Glutamatergic neuron (in vitro differentiated cells): ENCODE measurements at places on chromosomes 6 and 20. TPM values are rescaled to one million over a fixed set of nuclear protein-coding genes. Genes with fewer than 3 reads are reported as not detected.

DNA sequence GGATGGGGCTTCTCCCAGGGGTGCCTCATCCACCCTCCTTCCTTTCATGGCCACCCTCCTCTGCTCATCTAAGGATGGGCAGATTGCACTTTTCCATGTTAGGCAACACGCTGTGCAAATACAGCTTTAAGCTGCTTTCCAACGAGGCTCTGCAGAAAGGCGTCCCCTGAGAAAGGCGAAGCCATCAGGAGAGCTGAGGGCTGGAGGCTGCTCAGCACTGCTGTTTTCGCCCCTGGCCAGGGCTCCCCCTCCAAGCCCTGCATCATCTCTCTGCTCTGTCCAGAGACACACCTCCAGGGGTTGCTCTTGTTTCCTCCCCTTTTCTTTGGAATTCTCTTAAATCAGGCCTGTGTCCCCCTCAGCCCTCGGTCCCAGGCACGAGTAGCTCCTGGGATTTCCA lies 526.1 kb downstream of the CDH26 start:
- DNase-seq: no peak

DNA sequence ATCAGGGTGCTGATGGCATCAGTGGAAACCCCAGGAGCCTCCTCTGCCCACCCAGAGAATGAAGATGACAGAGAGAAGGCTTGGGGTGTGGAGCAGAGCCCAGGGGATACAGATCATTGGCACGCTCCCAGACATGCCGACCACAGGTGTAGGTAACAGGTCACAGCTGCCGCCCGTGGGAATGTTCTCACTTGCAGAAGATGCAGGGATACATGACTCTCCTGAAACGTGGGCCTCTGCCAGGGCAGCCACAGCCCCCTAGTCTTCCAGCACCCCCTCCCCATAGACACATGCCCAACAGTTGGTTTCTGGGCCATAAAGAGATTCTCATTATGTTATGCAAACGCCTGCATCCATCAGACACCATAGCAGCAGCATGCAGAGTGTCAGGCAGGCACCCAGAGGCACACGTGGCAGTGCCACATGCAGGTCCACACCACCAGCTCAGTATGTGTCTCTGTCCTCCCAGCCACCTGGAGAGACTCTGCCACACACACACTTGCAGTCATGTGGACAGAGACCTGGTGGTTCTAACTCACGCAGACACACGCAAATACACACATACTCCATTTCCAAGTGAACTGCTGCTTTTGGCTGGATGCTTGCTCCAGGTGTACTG lies 45.5 kb downstream of the LRFN2 start:
- DNase-seq: no peak

- DNase-seq: no peak
Observed at GRCh38 chr6:118808793-118809638, 84.9 kb upstream of the ASF1A start.

The CLPSL2 gene
- total RNA-seq: not detected

The LIN28B gene
- 105 TPM for total RNA-seq

DNA sequence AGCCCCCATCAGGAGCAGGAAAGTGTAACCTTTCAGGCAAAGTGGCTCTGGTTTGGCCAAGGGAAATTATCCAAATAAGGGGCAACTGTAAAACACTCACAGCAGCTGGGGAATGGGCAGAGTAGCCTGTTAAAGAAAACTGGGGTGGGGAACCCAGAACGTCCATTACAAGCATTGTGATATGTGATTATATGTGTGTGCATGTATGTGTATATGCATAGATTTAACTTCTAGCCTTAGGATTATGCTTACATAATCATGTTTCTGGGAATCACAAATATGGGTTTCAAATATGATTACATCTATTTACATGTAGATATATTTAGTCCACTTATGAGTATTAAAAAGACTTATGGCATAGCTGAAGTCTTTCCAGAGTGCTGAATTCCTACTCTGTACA lies 278.1 kb upstream of the JAG1 start:
- no peak for DNase-seq

DNA sequence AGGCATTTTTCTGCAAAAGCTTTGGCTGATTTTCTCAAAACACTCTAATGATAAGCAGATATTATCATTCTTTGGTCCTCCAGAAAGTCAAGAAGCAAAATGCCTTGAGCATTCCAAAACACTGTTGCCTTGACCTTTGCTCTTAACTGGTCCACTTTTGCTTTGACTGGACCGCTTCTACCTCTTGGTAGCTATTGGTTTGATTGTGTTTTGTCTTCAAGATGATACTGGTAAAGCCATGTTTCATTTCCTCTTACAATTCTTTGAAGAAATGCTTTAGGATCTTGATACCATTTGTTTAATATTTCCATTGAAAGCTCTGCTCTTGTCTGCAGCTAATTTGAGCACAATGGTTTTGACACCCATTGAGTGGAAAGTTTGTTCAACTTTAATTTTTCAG lies 35.6 kb upstream of the SDHAF4 start:
- no peak for DNase-seq

- peak; percentile 69 for DNase-seq
Observed at GRCh38 chr20:2840967-2841531, 504 bp downstream of the VPS16 start.

DNA sequence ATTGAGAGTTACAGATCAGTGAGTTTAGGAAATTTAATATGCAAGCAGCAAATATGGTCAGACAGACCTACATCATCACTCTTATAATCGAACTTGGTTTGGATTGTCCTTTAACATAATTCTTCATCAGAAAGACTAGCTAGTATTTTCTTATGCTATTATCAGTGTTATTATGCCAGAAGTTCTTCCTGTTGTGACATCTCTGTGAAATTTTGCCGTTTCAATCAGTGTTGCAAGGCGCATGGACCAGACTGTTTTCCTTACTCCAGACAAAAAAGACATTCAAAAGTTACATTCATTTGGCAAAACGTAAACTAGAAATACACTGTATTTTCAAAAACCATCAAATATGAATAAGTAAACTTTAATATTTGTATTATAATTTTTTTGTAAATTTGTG lies 5.7 kb upstream of the TENT5A start:
- DNase-seq: no peak

The PLCB4 gene
- 28.9 TPM for total RNA-seq

DNA sequence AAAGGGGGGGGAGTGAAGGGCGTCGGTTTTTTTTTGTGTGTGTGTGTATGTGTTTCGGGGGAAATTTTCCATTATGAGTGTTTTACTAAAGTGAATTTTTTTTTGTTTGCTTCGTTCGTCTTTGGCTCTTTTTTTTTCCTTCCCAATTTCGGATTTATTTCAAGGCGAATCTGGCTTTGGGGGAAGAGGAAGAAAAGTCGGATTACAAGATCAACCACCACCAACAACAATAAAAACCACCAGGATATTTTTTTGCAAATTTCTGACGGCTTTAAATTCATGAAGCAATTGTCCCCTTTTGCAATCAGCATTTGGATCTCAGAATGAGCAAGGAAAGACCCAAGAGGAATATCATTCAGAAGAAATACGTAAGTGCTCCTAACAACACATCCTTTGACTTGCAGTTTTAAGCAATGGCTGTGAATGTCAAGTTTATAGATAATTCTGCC lies 372 bp downstream of the JARID2 start:
- DNase-seq: no peak

The TPD52L1 gene
- total RNA-seq: not detected

The TFAP2D gene
- not detected for total RNA-seq

DNA sequence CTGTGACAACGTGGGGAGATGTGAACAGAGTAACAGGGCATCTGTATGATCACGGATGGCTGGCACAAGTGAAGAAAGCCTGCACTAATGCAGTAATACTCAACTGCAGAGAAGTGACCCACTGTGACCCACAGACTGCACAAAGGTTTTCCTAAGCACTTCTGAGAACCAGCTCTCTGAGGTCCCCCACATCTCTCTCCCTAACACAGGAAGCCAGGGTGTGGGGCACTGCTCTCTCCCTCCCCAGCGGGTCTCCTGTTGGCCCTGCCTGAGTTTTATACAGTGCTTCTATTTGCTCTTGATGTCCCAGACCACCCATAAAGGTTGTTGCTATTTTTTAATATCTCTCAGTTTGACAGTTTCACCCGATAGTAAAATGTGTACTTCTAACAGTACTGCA lies 11.3 kb downstream of the APMAP start:
- DNase-seq: no peak

The MYLK4 gene
- 0.49 TPM for total RNA-seq

GRCh38 chr6:135576055-135576454 lies 78.5 kb upstream of the AHI1 start:
- DNase-seq: no peak

DNA sequence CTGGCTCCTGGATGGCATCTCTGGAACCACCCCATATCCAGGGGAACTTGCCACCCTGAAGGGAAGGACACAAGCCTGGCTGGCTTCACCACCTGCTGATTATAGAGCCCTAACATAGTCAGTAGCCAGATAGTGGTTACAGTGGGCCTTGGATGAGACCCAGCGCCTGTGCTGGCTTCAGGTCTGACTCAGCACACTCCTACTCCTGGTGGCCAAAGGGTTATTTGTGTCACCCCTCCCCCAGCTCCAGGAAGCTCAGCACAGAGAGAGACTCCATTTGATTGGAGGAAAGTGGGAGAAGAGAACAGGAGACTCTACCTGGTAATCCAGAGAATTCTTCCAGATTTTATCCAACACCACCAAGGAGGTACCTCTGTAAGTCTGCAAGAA lies 12.8 kb downstream of the SNX14 start:
- no peak for DNase-seq

DNA sequence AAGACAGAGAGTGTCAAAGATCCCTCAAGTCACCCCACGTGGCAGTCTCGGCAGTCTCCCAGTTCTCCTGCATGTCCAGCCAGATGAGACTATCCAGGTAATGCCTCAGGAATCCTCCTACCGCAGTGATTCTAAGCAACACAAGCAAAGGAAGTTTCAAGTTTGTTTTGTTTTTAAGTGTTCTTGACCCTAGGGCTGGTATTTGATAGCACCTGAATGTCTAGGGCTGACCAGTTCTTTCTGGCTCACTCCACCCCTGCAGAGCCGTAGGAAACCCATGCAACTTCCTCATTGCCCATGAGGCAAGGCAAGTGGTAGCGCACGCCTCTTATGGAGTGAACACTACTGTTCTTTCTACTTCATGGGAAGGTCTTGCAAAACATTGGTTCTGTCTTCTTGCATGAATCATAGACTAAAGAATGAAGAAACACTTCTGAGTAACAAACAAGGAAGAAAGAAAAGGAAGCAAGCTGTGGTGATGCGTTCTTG lies 24.8 kb upstream of the FOXQ1 start:
- no peak for DNase-seq

DNA sequence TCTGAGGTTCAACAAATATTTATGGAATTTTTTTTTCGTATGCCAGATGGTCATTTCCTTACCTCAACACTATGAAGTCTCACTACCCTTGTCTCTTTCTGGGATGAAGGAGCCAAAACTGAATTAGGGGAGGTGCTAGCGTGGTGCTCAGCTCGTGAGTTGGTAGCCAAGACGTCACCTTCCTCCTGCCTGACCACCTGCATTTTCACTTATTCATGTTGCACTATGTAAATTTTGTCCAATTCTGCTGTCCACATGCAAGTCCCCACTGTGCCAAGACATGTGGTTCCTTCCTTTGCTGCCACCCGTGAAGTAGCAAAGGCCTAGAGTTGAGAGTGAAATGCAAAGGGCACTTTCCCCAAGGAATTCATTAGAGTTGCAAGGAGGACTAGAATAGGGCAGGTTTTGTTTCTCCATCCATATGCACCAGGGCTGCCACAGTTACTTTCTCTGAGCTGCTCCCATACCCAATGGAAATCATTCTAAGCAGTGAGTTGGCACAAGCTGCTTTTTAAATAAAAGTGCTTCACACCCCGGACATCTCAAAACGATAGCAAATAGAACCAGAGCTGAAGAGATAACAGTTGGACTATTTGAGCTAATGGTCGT lies 591.3 kb upstream of the NOX3 start:
- no peak for DNase-seq

The POPDC3 gene
- total RNA-seq: 10.9 TPM

DNA sequence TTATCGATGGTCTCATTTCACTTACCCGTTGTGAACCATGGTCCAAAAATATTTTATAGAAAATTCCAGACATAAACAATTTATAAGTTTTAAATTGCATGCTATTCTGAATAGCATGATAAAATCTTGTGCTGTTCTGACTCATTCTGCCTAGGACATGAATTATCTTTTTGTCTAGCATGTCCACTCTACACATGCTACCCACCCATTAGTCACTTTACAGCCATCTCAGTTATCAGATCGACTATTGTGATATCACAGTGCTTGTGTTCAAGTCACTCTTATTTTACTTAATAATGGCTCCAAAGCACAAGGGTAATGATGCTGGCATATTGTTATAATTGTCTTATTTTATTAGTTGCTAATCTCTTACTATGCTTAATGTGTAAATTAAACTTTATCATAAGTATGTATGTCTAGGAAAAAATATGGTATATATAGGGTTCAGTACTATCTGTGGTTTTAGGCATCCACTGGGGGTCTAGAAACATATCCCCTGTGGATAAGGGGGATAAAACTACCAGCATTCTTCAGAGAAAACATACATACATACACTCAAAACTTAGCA lies 252.0 kb upstream of the HTR1E start:
- no peak for DNase-seq

The RHAG gene
- total RNA-seq: not detected

The SPATA2 gene
- total RNA-seq: 9.7 TPM

The MTHFD1L gene
- 35.9 TPM for total RNA-seq

DNA sequence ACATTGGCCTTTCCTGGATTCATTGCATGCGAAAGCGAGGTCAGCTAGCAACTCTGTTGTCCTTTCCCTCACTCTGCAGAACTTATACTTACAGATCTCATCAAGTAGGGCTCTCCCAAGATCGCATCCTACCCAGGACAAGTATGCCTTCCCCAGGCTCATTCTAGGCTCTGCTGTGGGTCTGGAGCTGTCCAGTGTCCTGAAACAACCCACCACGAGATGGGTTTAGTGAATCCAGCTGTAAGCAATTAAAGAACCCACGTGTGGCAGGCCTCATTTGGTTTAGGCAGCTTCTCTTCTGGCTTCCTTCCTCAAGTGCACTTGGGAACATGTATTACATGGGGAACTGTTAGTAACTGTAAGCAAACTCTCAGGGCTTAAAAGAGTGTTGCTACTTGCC lies 406.5 kb upstream of the CHD6 start:
- no peak for DNase-seq

GRCh38 chr6:36691612-36692011 lies 6.0 kb upstream of the RAB44 start:
- no peak for DNase-seq

The TFAP2C gene
- total RNA-seq: 35.3 TPM

GRCh38 chr6:34551720-34552119 lies 4.4 kb downstream of the SPDEF start:
- no peak for DNase-seq

- DNase-seq: no peak
Observed at GRCh38 chr6:99233219-99233618, 116.3 kb downstream of the FAXC start.

DNA sequence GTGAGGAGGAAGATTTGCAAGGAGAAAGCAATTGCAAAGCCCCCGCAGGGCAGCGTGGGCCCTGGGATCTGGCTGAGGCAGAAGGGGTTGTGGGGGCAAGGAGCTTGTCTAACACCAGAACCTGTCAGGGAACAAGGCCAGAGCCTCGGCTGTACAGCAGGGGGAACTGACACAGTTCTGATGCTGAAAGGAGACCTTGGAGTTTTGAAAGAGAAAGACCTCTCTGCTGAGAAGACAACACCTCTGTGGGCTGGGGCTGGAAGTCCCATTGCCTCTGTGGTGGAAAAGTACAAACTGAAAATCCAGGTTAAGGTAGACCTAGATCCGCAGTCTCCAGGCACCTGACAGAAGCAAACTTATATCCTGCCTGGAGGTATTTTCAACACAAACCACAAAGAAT lies 86.9 kb upstream of the CST7 start:
- no peak for DNase-seq

GRCh38 chr6:134000443-134000842 lies 47.4 kb downstream of the TBPL1 start:
- no peak for DNase-seq

The C6orf52 gene
- 4.1 TPM for total RNA-seq

GRCh38 chr6:43869079-43869710 lies 99.2 kb downstream of the VEGFA start:
- no peak for DNase-seq
